ENCODE measurements at places on chromosomes 7 and 10.

DNA sequence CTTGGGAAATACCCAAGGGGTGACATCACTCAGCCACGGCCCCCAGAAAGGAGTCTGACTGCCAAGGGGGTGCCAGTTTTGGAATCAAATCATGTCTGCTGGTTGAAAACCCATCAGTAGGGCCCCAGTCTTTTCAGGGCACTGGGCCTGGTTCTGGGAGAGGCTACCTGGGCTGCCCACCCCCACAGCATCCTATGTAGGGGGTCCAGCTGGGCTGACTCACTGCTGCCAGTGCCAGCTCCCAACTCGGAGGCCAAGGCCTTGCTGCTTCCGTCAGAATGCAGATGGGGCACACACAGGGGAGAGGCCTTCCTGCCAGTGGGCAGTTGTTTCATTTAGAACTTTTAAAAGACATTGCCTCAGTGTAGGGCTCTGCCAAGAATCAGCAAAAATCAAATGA, 39.5 kb upstream of the DMBT1 start:
- no peak for DNase-seq

DNA sequence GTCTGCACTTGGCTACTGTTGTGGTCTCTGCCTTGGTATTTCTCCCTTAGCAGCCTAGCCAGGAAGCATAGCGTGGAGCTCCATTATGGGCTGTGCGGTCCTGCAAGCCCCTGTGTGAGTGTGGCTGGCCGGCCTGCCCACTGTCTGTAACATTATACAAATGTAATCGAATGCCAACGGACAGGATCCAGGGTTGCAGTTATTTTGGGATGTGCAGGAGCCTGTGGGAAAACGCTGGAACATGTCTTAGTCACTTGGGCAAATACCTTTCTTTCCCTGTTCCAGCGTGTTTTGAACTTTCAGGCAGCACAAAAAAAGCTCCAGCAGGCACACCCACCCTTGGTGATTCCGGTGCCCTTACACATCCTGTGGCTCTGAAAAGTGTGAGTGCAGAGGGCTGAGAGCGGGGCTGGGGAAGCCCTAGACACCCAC, 29.5 kb downstream of the BAG3 start:
- DNase-seq = no peak

- DNase-seq = no peak
Measured at GRCh38 chr7:142759433-142759832, 10.2 kb downstream of the PRSS1 start.

DNA sequence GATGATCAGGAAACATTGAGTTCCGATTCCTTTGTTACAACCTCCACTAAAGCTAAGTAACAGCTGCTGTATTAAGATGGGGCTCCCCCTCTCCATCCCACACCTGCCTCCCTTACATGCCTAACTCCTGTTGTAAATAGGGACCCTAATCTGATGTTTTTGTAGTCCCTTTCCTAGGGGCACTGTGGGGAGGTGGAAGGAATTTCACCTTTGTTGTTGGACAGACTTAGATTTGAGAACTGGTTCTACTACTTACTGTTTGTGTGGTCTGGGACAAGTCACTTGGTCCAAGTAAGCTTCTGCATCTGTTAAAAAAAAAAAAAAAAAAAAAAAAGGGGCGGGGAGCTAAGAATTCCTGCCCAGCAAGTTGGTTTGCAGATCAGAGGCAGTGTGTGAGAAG, 42.6 kb downstream of the KIAA1217 start:
- DNase-seq = no peak

DNA sequence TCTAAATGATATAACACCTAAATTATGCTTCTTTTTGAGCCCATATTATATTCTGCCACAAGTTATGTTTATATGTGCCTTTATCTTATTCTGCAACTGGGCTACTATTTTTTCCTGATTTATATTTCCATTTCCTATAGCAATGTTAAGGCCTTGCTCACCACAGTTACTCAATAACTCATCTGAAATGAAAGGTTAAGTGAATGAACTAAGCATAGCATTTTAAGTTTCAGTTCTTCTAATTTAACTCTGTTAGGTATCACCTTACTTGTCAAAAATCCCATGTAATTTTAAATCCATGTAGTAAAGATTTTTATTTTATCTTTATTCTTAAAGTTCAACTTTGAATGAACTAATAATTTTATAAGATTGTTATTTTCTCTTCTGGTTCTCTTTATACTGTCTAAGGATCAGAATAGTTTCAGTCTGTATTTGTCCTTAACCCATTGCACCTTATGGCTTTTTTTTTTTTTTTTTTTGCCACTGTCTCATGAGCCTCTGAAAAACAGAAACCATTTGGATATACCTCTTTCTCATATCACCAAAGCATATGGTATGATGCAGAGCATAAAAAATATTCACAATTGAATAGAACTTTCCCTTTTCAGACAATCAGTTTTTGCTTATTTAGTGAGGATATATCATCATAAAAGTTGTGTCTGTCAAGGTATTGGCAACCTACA, 301.8 kb upstream of the ZWINT start:
- DNase-seq = no peak

DNA sequence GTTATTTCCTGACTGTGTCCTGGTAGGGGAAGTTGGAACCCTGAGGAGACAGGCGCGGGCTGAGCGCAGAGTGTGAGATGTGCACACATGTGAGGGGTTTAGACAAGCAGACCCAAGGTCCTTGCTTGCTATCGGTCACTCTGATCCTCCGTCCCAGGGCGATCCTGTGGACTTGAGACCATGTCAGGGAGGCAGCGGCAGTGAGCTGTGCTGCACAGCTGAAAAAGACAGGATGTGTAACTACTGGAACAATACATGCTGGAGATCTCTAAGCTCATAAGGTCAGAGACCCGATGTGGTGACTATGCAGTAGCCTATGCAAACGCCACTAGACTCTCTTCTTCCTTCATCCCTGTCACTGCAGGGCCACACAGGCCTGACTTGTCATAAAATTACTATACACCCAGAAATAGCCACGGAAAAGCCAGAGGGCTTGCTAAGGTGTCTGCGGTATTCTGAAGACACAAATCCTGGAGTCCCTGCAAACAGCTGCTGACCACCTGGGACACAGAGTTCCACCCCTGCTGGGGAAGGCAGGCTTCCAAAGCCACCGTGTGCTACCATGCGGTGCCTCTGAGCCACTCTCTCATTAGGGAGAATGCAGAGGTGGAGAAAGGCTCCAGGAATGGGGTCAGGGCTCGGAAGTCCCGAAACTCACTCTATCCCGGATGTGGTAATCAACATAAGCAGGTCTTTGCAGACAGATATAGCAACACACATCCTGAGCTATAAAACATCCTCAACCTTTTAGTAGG, 91.1 kb upstream of the DDC start:
- no peak for DNase-seq

GRCh38 chr7:117014673-117015133, 61.4 kb downstream of the ST7 start:
- peak; percentile 67 for DNase-seq

GRCh38 chr7:84245835-84246234, 51.2 kb upstream of the SEMA3A start:
- DNase-seq = no peak

DNA sequence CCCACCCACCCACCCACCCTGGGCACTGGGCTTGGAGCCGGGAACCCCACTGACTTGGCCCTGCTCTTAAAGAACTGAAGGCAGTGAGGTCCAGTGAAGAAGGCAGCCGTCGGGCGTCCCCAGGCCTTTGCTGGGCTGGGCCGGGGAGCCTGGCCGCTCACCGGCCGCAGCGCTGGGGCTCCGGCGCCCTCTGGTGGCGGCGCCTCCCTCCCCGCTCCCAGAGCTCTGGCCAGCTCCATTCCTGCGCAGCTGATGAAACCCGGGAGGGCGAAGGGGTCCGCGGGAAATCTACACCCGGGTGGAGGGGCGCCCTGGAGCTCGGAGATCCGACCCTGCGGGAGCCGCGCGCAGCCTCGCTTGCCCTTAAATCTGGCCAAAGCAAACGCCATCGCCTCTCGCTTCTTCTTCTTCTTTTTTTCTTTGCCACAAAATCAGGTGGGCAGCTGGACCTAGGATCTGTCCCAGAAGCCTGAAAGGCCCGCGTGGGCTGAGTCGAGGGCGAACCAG, 1.7 kb upstream of the CXCL12 start:
- peak; percentile 66 for DNase-seq

Measured in liver (tissue), 10 donors.